ENCODE measurements at places on chromosomes 5 and 9. TPM values are rescaled to one million over a fixed set of nuclear protein-coding genes. Genes with fewer than 3 reads are reported as not detected.
A peak's percentile ranks its signal among the peaks of the same experiment; 100 is the strongest.

Gene RGS3
- 424 TPM for total RNA-seq

- peak; percentile 97 for DNase-seq
These were observed at the start of gene NHP2 for GRCh38 chr5:178153530-178154340. Gene NHP2, minus strand, starts transcription at chr5:178153885. Its CDS starts 68 bp downstream, at chr5:178153817.

DNA sequence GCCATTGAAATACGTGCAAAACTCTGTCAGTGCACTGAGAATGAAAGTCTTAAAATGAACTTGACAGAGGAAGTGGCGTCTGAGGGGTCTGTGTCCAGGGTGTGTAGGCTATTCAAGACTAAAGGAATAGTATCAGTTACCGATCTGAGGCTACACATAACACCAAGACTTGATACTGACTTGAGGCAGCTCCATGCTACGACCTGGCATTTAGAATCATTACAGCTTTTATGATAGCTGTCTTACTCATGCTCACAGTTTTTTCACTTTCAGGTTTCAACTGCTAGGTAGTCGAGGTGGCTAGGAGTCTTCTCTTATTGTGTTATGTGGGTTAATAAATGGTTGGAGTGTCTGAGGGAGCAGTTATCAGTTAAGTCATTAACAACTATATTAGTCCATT, 92.8 kb upstream of the SLCO6A1 start:
- no peak for DNase-seq

GRCh38 chr5:41835645-41836044, 34.6 kb downstream of the OXCT1 start:
- DNase-seq, result peak; percentile 60
